Effector CD4-positive, alpha-beta T cell (primary cell): ENCODE measurements at places on chromosomes 3 and 15.

DNA sequence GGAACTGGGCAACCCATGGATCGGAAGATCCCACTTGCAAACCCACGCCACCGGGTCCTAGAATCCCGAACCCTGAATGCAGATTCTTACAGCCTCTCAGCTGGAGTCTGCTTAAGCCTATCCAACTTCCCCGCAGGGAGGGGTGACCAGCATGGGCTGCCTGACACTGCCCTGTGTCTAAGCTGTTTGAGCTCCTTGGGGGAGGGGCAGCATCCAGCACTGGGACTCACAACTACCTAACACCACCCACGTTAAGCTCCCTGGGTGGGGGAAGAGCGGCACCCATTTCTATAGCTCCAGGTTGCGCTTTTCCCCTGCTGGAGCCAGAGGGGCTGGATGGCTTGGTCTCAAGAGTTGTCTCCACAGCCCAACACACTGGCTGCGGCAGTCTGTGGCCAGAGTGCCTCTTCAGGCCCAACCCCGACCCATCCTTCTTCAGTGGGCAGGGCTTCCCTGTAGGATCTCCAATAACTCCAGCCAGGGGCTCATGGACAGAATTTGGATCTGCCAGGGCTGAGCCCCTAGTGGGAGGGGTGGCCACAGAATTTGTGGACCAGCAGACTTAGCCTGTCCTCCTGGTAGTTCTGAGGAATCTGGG lies 649.2 kb downstream of the TUSC7 start:
- no peak for DNase-seq

DNA sequence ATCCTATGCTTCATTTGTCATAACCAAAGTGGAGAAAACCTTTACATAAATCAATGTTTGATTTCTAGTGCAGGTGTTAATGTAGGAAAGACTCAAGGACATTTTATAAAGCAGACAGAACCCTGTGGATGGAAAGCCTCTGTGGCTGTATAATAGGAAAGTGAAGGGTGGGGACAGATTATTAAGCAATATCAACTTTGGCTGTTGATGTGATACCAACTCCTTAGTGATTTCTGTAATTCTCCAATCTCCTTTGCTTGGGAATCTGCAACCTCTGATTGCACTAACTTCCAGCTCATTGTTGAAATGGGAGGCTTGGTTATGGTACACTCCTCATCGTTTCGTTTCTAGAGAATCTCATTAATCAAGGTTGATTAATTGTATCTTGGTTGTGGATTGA lies 29.3 kb upstream of the ADGRG7 start:
- DNase-seq: no peak

DNA sequence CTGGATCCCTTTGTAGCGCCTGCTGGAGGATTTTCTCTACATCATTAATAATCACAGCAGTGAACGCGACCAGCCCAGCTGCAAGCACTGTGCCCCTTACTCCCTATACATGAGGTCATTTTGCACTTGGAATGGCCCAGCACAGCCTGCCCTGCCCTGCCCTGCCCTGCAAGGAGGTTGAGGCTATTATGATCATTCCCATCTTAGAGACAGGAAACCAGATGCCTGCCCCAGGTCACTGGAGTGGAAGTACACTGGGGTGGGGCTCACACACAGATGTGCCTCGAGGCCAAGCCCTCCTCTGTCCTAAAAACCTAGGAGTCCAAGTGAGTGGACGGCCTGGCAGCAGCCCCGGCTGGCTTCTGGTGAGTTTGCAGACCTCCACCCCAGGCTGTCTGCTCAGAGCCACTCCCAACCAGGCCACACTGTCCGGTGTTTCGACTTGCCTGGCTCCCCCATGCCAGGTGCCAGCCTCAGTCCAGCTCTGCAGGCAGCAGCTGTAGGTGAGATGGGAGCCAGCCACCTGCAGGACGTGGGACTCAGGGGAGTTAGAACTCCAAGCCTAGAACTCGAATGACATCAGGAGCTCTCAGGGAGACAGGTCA lies 30.4 kb upstream of the SEC61A1 start:
- no peak for DNase-seq

DNA sequence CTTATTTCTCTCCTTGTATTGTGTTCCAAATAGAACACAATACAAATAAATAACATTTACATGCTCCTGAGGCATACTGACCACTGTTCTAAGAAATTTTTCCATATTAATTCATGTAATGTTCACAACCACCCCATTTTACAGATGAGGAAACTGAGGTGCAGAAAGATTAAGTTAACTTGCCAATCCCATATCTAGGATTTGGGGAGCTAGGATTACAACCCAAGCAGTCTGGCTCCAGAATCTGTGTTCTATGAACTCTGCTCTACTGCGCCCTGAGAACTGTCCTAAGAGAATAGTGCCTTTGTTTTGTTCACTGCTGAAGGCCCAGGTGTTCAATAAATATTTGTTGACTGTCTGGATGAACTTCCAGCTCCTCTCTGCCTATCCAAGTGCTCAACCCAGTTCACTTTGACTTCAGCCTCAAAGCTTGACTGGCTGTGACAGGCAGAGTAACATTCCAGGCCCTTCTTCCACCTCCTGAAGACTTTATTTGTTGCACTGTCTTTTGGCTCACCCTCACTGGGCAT lies 3.1 kb downstream of the NEK10 start:
- no peak for DNase-seq

GRCh38 chr3:180265551-180265950 lies 228.8 kb upstream of the PEX5L start:
- no peak for DNase-seq

DNA sequence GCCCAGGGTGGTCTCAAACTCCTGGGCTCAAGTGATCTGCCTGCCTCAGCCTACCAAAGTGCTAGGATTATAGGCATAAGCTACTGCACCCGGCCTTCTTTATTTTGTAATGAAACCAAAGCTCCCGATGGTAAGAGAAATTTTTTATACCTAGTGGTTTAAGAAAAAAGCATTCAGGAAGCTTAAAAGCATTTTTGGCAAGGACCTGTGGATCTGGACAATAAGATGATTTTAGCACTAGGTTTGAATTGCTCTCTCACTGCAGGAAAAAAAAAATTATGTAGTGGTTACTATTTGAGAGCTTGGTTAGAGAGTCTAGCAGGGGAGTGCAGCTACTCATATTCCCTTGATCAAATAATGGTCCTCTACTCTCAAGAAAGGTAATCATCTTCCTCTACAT lies 64.9 kb upstream of the PIK3R4 start:
- DNase-seq: no peak

DNA sequence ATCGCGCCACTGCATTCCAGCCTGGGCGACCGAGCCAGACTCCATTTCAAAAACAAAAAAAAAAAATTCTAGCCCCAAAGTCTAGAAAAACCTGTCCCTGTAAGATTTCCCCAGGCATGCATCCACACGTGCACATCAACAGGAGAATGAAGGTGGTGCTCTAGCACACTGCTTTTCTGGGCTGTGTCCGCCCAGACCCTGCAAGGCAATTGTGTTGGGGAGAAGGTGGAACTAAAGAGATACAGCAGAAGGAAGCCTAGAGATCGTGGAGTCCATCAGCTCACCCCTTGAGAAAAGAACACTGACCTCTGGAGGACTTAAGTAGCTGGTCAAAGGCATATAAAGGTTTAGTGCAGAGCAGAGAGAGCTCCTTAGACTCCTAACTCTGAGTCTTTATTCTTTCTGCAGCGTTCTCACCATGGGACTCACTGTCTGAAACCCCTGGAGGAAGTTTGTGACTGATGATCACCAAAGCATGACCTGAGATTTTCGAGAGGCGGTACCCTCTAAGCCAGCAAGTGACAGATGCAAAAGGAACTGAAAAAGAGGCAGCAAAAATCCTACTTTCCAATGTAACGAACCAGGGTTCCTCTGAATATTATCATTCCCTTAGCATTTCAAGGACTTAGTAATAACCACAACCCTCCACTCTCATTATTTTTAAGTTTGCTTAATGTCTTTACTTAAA lies 179.8 kb downstream of the MEX3B start:
- DNase-seq: no peak

DNA sequence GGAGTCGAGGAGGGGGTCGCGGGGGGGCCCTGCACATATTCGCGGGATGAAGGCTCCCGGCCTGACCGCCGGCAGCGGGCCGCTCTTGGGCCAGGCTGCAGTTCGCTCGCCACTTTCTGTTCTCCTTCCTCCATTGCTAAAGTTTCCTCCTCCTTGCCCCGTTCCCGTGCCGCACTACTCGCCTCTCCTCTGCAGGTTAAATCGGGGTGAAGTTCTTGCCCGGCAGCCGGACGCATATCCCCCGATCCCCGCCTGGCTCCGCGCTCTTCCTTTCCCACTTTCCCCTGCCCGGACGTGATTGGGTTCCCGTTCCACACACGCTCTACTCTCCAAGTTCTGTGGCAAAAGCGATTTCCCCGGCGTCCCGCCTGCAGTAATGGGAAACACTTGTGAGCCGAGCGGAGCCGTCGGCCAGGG lies 556 bp downstream of the CRYBG3 start:
- peak; percentile 8 for DNase-seq

DNA sequence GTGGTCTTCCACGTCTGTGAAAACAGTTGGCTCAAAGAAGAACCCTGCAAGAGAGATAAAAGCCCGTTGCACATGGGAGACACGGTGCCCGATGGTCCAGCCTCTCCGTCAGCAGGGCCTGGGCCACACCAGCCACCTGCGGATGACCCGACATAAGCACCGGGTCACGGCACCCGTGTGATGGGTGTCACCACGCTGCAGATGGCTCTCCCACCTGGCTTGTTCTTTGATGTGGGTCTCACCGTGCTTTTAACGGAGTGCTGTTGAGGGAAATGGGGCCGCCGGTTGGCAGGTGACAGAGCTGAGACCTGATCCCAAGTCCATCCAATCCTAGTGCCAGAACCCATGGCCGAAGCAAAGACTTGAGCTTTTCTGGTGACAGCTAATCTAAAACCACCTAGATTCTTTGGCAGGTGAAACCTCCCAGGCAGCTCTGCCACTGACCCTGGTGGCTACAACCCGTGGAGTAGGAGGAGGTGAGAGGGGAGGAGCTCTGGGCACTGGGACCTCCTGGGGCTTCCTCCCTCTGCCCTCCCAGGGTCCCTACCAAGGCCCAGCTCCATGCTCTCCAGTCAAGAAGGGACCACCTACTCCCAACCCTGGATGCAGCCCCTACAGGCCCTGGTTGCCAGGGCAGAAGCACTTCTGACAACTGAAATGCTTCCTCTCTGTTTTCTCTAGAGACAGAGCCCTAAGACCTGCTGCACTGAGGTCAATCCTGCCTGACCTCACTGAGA lies 23.4 kb upstream of the SLC41A3 start:
- DNase-seq: no peak

- no peak for DNase-seq
Observed at GRCh38 chr3:78048698-78049097, 1008.8 kb downstream of the ROBO2 start.

DNA sequence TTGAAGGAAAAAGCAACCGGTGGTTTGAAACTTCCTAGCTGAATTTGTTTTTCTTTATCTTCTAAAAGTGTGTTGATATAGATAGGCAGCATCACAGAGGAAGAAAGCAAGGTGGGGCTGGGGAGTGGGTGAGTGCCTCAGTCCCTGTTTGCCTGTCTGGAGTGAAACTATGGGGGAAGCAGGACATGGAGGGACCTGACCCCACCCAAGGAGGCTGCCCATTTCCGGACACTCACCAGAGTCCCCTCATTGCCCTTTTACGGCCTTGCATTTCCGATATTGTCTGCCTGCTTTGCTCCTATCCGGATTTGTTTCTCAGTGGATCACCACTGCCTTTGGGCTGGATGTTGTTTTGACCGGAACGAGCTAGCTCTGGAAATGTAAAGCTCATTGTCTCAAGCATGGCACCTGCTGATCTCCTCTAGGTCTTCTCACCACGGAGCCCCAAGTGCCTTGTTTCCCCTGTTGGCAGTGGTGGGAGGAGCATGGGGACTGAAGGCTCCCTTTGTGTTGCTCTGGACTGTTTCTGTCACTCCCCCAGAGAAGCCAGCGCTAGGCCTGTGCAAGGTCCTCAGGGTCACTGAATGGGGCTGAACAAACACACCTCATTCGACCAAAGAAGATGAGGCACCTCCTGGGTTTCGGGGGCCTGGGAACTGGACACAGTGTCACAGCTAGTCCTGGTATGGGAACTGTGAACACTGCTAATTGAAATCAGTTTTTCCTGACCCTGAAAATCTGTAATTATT lies 7.0 kb downstream of the CLDN11 start:
- DNase-seq: no peak

DNA sequence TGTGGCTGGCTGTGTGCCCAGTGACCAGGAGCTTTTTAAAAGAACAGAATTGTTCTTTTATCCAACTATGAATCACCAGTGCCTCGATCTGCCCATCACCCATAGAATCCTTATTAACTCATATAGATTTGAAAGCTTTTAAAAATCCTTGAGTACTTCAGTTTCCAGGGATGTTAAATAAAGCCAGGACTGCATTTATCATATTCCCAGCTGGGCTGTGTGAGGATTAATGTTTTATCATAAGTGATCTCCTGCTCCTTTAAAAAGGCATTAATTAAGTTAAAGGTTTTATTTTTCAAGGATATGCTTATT lies 234.0 kb downstream of the MYRIP start:
- no peak for DNase-seq

- no peak for DNase-seq
Observed at GRCh38 chr3:150215616-150216015, 192.5 kb upstream of the TSC22D2 start.

DNA sequence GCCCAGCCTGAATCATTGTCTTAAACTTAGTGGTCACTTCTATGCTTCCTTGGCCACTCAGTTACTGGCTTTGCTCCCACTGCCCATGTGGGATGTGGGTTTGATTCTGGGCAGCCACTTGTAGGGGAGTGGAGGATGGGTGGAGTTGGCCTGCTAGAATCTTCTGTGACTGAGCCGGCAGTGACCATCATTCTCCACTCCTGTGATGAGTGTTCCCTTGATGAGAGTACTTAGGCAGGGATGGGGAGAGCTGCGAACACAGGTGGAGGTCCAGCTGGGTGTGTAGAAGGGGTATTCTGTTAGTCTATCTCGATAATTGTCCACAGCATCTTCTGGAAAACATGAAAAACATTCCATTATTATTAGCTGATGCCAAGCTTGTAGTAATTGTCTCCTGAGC lies 8.0 kb downstream of the TM6SF1 start:
- no peak for DNase-seq

DNA sequence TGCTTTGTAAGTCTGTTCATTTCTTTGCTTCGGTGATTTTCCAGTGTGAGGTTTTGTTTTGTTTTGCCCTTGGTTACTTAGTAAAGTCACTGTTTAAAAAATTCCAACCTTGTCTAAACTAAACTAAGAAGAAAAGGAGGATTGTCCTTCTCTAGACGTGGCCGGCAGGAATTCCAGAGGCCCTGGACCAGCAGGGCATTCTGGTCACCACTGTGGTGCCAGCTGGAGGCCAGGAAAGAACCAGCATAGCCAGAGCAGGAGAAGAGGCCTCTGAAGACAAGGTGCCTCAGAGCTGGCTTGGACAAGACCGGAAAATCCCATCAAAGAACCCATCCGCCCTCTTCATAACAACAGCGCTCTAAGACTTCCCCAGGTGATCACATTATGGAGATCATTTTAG lies 8.2 kb downstream of the PLOD2 start:
- no peak for DNase-seq

DNA sequence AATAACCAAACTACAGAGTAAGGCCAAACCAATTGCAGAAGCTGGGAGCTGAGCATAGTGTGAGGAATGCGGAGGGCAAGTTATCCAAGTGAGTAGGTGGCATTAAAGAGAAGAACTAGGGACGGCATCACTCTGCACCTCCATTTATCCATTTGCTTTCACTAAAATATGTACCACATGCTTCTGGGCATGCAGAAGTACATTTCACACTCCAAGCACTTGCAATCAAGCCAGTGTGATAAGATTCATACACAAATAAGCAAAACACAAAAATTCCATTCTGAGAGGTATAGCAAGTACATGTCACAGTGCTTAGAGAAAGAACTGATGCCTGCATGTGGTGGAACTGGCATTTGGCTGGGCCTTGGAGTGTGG lies 81.1 kb downstream of the CCNL1 start:
- DNase-seq: no peak
